ENCODE measurements at places on chromosomes 4 and X.

DNA sequence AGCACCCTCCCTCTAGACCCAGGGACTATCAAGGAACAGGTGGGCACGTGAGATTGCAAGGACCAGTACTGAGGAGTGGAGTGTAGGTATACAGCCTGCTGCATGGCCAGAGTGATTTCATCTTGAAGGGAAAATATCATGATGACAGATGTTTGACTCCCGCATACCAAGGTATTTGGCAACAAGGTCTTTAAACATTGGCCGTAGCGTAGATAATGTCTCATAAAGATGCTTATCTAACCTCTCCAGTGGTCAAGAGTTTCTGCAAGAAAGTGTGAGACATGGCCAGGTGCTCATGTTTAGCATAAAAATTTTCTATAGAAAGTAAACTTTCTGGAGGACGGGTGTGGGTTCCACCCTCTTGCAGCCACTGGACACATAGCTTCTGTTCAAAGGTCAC lies 18.7 kb upstream of the ZNF630 start:
- DNase-seq, result no peak

DNA sequence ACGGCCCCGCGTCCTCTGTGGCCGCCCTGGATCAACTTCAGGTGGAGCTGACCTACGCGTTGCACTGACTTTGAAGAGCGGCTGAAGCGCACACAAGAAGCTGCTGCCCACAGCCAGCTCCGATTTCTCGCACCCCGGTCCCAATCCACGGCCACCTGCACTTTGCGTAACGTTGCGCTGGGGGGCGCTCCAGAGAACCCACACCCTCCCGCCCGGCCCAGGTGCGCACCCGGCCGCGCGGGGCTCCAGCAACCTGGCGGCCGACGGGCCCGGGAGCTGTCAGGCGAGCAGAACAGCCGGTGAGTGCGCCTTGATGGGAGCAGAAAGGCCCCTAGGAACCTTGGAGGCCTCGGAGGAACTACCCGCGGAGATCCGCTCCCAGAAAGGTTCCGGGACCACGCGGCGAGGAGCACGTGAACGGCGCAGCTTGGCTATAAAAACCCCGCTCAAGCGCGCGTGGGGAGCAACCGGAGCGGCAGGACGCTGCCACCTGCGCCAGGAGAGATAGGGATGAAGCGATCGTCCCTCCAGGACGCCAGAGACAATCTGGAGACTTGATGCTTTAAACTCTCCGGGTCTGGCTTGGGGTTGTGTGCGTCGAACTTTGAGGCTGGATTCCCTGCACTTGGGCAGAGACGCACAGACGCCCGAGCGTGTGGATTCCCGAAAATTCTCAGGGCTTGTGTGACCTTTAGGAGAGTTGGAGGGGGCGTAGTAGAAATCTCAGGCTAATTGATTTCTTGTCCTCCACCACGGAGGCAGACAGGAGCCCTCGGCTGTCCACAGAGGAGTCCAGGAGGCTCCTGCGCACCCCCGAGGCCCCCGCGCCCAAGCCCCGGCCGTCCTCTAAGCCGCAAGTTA lies 591 bp upstream of the NWD2 start:
- no peak for DNase-seq

DNA sequence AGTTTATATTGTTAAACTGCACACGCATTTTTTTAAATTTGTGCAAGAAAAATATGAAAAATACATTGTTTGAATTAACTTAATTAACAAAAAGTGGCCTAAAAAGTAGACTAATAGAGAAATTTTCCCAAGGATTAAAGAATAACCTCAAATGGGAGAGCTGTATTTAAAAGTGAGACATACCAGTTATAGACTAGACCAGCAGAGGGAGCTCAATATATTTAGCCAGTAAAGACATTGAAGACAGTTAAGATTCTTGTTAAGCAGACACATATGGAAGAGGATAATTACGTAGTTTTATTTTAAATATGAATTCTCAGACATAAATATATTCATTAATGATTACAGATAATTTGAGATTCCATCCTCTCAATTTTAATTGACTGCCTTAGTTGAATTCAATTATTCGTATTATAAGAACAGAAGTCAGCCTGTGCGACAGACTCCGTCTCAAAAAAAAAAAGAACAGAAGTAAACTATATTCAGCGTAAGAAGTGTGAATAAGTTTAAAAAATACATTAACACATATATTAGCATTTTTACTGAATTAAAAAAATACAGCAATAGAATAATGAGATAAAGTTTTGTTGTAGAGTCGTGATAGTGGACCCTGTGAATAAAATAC lies 64.8 kb downstream of the GLRA3 start:
- no peak for DNase-seq

DNA sequence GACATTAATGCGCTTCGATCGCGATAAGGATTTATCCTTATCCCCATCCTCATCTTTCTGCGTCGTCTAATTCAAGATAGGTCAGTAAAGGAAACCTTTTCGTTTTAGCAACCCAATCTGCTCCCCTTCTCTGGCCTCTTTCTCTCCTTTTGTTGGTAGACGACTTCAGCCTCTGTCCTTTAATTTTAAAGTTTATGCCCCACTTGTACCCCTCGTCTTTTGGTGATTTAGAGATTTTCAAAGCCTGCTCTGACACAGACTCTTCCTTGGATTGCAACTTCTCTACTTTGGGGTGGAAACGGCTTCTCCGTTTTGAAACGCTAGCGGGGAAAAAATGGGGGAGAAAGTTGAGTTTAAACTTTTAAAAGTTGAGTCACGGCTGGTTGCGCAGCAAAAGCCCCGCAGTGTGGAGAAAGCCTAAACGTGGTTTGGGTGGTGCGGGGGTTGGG lies 528 bp upstream of the FGF2 start:
- DNase-seq, result no peak

- DNase-seq, result no peak
Observed at GRCh38 chr4:169915545-169915944, 110.7 kb downstream of the MFAP3L start.

- no peak for DNase-seq
Observed at GRCh38 chrX:136856551-136856950, 24.0 kb downstream of the RBMX start.

DNA sequence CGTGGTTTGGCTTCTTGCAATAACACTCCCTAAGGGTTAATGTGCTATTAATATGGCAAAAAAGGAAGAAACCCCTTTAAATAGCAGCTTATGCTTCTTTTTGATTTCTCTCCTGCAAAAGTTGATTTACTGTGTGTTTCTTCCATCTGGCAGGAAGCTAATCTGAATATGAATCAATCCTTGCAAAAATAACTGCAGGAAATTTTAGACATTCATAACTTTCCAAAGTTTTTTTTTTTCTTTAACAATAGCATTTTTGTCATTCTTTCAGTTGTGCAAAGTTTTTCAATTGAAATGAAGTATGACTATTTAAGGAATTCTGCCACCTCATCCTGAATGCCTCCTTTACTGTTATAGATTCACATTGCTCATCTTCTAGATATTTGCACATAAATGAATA lies 115.6 kb downstream of the SPANXA1 start:
- DNase-seq, result no peak

Measured in activated CD4-positive, alpha-beta T cell treated with anti-CD3 and anti-CD28 coated beads, Interleukin-2, amount 50 U/mL, for 1 hour (primary cell).